ENCODE measurements at places on chromosomes 4 and X.

DNA sequence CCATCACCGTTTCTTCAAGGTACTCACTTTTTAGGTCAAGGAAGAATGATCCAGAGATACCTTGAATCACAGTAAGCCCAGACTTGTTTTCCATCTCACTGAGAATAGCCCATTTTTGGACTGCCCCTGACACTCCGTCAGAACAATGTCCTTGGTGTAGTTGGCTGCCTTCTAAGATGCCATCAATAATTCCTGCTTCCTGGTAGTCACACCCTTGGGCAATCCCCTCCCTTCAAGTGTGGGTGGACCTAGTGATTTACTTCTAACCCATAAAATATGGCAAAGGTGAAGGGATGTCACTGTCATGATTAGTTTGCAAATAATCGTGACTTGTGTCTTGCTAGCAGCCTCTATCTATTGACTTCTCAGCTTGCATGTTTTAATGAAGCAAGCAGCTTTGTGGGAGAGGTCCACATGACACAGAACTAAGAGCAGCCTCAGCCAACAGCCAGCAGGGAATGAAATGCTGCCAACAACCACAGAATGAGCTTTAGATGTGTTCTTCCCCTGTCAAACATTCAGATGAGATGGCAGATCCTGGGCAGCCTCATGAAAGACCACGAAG, 20.0 kb upstream of the KLHL34 start:
- no peak for DNase-seq

DNA sequence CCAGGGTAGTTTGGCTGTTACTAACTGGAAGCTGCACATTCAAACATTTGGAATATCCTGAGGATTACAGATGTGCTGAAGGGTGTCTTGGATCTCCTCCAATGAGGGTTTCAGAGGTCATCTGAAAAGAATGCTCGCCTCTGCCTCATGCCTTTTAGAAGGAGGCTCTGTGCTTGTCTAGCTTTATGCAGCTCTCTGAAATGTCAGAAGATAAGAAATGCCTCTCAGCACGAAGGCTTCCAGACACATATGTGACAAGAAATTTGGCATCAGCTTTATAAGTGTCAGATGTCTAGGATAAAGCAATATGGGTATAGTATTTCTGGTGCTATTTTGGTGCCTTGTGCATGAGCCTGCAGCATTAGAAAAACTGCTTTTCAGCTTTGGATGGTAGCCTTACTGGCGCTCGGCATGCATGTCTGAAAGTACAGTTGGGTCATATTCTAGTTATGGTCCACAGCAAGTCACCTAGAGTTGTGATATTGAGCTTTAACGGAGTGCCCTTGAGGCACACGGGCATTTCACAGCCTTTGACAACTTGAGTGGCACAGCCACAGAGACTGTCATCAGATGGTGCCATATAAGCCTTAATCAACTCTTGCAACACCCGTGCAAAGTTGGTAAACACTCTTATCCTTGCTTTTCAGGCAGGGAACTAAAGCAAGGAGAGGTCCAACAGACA, 70.8 kb upstream of the PGRMC2 start:
- DNase-seq: no peak

- no peak for DNase-seq
Observed at GRCh38 chr4:55980725-55981124, 32.0 kb downstream of the CEP135 start.

- no peak for DNase-seq
Observed at GRCh38 chr4:28232951-28233350, 1372.3 kb downstream of the STIM2 start.

- no peak for DNase-seq
Observed at GRCh38 chrX:68789966-68790365, 38.9 kb upstream of the EFNB1 start.

GRCh38 chr4:59712470-59712869, 1487.7 kb upstream of the ADGRL3 start:
- DNase-seq: no peak

- no peak for DNase-seq
Observed at GRCh38 chr4:112370466-112370865, 73.3 kb downstream of the ALPK1 start.

DNA sequence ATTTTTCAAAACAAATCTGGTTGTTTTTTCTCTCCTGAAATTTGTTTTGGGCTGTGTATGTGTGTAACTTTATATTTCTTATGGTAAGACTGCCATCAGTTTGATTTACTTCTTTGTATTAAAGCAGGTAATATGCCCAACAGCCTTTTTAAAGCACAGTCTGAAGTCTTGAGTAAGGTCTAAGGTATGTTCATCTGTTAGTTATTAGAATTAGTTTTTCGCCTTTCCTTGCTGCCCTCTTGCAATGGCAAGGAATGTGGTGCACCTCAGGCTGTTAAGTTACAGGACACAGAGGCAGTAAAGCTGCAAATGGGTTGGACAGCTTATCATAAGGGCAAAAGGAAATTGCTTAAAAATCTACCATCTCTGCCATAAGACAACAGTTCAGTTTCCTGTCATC, 71.8 kb downstream of the METTL14 start:
- DNase-seq: no peak

DNA sequence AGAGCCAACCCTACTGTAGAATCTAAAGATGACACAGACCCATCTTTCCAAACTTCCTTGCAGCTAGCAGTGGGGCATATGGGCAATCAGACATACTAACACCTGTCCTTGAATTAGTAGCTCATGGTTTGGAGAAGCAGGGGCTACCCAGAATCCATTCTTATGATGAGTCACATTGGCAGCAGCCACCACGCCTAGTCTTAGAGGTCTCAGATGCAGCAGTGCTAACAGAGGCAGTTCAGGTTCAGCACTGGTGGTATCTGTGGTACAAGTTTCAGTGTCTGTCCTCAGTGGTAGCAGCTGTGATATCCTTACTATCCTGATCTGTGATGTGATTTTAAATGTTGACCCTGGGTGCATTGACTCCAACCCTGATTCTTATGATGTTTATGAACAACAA, 68.1 kb downstream of the FRMPD4 start:
- no peak for DNase-seq

GRCh38 chr4:37367901-37368300, 123.4 kb downstream of the NWD2 start:
- DNase-seq: no peak

- DNase-seq: no peak
Observed at GRCh38 chr4:2313366-2313765, 51.5 kb upstream of the MXD4 start.

DNA sequence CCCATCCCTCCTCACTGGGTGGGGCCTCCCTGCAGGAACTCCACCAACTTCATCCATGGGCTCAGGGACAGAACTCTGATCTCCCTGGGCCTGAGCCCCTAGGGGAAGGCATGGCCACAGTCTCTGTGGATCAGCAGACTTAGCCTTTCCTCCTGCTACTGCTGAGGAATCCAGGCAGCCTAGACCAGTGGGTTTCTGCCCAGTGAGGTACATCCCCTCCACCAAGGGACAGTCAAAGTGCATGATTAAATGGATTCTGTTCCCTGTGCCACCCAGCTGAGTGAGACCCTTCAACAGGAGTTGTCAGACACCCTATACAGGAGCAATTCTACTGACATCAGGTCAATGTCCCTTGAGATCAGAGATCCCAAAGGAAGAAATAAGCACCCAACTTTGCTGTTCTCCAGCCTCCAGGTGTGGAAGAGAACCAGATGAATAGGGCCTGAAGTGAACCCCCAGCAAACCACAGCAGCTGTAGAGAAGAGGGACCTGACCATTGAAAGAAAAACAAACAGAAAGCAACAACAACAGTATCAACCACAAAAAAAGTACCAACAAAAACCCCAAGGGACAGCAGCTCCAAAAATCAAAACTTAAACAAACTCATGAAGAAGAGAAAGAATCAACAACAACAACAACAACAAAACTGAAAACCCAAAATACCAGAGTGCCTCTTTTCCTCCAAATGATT, 84.8 kb downstream of the CHIC1 start:
- no peak for DNase-seq

GRCh38 chr4:170723171-170723570, 633.4 kb upstream of the AADAT start:
- DNase-seq: no peak

- DNase-seq: no peak
Observed at GRCh38 chr4:139853309-139853708, 187.7 kb downstream of the MGST2 start.

DNA sequence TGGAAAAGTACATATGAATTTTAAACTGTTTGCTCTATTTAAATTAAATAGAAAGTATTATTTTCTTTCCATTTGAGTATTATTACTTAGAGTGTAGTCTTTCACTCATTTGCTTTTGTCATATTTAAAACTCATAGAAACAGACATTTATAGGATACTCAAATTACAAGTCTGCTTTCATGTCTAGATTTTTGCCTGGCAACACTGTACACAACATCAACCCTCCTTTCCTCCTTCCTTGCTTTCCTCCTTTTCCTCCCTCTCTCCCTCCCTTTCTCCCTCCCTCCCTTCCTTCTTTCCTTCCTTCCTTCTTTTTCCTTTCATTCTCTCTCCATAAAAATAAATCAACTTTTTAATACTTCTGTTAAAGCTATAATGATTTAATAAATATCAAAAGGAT, 2361.2 kb downstream of the ARAP2 start:
- DNase-seq: no peak

Data from cerebellar cortex (tissue), 1 donor.